ENCODE measurements at places on chromosomes 1 and 21.

DNA sequence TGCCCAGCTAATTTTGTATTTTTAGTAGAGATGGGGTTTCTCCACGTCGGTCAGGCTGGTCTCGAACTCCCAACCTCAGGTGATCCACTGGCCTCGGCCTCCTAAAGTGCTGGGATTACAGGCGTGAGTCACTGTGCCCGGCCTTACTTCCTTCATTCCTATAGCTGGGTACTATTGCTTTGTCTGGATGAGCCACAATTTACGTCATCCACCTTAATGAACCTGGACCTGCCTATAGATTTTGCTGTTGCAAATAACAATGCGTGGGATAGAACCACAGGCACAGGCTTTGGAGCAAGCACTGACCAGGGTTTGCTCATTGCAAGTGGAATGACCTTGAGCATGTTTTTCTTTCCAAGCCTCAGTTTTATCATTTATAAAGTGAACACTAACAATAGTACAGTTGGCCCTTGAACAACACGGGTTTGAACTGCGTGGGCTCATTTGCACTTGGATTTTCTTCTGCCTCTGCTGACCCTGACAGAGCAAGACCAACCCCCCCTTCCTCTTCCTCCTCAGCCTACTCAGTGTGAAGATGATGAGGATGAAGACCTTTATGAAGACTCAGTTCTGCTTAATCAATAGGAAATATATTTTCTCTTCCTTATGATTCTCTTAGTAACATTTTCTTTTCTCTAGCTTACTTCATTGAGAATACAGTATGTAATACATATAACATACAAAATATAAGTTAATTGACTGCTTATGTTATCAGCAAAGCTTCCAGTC is 33.3 kb upstream of the BECN2 start:
- ATAC-seq: no peak

GRCh38 chr1:186927884-186928283 is 99.1 kb downstream of the PLA2G4A start:
- no peak for ATAC-seq

- ATAC-seq: no peak
Measured at GRCh38 chr1:22731924-22732720, 21.5 kb downstream of the EPHB2 start.

GRCh38 chr1:197152662-197153061 is 6.2 kb upstream of the ASPM start:
- ATAC-seq: no peak

DNA sequence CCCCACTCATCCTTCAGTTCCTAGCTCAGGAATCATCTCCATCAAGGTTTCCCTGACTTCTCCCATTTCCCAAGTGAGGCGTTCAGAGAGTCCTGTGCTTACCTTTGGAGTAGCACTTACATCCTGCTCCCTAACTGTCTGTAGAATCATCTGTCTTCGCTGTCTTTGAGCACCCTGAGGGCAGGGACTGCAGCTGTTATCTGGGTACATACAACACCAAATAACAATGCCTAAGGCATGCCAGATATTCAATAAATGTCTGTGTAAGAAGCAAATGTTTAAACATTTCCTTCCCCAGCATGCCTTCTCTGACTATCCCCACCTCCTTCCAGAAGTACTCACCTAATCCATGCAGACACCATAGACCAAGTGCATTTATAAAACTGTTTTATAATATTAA is 65.4 kb downstream of the JAK1 start:
- ATAC-seq: no peak
